Activated CD4-positive, CD25-positive, alpha-beta regulatory T cell treated with anti-CD3 and anti-CD28 coated beads, Interleukin-2, amount 50 U/mL, for 72 hours (primary cell): ENCODE measurements at places on chromosomes 1 and 21.

- no peak for DNase-seq
Observed at GRCh38 chr1:100556181-100556580, 18.2 kb downstream of the GPR88 start.

GRCh38 chr1:6416295-6416656 lies 3.4 kb downstream of the HES2 start:
- DNase-seq = no peak

DNA sequence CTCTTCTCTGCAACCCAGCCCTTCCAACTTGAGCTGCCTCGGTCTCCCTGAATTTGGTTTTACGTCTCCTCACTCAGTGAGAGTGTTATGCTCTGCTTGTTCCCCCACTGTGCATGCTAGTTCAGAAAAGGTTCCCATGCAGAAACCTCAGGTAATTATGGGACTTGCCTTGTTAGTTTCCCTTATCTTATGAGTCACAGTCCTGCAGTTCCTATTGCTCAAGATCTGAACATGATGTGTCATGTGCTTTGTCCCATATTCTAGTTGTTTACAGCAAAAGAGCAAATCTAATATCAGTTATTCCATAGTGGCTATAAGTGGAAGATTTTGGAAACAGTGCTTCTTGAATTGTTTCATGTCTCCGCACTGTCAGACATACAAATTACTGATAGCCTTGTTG lies 74.4 kb downstream of the DUSP10 start:
- no peak for DNase-seq

GRCh38 chr21:26715878-26716506 lies 129.2 kb downstream of the ADAMTS1 start:
- DNase-seq = no peak

GRCh38 chr1:110240476-110241210 lies 30.5 kb downstream of the KCNC4 start:
- DNase-seq = no peak

DNA sequence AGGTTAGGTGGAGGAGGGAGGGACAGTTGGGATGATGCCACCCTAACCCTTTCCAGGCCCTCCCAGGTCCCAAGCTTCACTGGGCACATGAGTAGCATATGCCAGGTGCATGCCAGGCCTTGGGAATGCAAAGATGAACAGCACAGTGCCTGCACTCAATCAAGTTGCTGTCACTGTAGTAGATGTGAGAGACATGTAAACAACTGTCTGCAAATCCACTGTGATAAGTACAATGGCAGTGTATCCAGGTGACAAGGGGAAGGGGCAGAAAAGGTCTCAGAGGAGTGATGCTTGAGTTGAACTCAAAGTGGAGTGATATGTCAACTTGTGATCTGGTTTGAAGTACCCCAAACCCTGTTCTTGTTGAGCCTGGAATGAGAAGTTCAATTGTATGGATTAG lies 49.5 kb upstream of the LRRN2 start:
- DNase-seq = no peak

GRCh38 chr1:202593845-202594244 lies 116.4 kb downstream of the SYT2 start:
- DNase-seq = no peak
